HT1080 (cell line): ENCODE measurements at places on chromosomes 16 and 17. TPM values are rescaled to one million over a fixed set of nuclear protein-coding genes. Genes with fewer than 3 reads are reported as not detected.

DNA sequence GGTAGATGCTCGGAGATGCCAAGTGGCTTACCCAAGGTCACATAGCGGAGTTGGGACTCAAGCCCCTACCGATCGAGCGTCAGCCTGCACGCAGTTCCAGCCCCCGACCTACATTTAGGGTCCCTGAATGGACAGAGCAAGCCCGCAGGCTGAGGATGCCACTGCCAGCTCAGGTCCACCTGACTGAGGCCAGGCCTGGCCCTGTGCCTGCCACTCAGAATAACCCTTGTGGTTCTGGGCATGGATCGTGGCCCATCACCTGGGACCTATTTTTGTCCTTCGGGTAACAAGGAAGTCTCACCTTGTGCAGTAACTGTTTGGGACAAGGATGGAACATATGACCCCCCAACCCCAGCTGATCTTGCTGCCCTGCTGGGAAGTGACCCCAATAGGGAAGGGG, 17.1 kb downstream of the CDH16 start:
- DNase-seq, result no peak

- DNase-seq, result no peak
Measured at GRCh38 chr17:58487589-58488427, at the start of gene HSF5. HSF5 (minus strand) TSS chr17:58488408; CDS start chr17:58488274, 134 bp downstream.

GRCh38 chr16:74485916-74486315, 64.6 kb upstream of the CLEC18B start:
- DNase-seq, result no peak

DNA sequence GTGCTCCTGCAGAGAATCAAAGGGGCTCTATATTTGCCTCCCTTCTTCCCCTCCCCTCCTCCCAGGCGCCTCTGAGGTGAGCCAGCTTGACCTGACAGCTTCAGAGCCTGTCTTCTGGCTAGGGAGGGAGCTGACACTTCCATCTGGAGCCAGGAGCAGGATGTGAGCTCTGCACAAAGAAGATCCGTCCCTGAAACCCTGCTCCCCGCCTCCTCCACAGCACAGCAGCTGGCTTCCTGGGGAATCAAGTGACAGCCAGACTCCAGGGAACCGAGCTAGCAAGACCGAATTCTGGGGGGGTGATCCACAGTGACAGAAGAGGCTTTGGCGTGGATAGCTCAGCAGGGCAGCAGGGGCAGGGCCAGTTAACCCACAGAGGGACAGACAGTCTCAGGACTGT, 37.2 kb downstream of the CCDC182 start:
- no peak for DNase-seq

GRCh38 chr16:85302018-85302847, 190.0 kb upstream of the CIBAR2 start:
- peak; percentile 43 for DNase-seq

DNA sequence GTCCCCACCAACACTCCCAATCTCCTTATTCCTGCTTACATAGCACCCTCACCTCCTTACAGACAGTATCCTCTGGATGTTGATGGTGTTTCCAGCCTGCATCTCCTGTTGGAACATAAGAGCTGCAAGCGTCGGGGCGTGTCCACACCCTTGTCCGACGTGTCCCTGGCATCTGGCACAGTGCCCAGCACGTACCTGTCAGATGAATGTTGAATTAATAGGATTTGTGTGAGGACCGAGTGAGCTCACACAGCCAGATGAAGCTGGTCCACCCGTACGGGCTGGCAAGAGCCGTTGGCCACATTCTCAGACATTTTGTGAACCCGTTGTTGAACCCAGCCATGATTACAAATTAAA, 12.2 kb upstream of the CBX4 start:
- DNase-seq, result no peak

DNA sequence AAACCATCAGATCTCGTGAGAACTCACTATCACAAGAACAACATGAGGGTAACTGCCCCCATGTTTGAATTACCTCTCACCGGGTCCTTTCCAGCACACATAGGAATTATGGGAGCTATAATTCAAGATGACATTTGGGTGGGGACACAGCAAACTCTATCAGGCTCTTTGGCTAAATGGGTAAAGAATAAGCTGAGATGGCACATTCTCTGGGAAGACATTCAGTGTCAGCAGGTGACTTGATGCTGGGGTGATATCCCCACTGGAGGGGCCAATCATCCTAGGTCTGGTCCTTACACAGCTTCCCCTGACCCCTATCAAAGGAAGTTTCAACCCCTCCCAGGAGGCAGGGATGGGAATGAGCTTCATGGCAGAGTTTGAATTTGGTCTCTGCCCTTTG, 664.0 kb upstream of the EEF2KMT start:
- no peak for DNase-seq

DNA sequence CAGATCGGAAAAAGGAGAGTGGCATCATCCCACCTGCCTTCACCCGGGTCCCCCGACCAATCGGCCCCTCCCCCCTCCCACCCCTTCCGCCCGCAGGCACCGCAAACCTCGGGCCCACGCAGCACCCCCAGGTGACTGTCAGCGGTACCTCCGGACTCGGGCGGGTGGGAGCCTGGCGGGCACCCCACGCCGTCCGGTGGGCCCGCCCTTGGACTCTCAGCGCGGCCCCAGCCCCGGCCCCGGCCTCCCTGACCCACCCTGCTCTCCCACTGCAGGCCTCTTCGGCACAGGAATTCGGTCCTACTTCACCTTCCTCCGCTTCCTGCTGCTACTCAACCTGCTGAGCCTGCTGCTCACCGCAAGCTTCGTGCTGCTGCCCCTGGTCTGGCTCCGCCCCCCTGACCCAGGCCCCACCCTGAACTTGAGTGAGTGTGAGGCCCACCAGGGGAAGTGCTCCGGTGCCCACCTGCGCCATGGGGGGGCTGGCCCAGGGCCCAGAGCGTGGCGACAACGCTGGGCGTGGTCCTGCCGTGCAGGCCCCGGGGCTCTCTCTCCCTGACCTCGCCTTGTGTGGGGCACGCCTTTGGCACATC, 1.6 kb downstream of the TMC8 start:
- no peak for DNase-seq

Gene TNFSF13
- 0.37 and 0.63 TPM in 2 replicates for total RNA-seq

DNA sequence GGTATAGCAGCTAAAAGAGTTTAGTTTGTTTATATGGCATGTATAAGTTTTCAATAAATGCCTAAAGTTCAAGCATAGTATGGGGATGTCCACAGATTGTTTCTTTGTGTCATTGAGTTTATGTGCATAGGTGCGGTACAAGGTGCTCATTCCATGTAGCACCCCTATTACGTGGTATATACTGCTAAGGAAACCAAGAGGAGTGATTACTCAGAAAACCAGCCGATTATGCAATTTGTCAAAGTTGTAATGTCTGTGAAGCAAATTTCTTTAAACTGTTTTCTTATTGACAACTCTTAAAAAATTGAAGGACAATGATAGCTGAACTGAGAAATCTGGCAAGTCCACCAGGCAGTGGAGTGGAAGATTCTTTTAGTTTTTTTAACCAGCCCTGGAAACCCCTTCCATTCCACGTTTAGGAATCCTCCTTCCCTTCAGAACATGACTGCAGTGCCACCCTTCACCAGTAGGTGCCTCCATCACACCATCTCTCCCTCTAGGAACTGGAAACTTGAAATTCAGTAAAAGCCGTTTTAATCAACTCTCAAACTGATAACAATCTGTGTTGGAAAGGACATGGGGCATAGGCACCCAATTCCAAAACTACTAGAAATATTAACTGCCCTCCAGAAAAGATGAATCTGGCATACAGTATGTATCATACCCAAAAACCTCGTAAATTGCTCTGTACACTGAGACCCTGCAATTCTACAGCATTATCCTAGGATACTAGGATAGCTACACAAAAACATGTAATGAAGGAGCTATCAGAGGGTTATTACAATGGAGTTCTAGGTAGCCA, 43.5 kb downstream of the REXO5 start:
- DNase-seq, result peak; percentile 62
